ENCODE measurements at places on chromosomes 11 and 22. TPM values are rescaled to one million over a fixed set of nuclear protein-coding genes. Genes with fewer than 3 reads are reported as not detected.

The PITPNB gene
- 67.0 TPM for total RNA-seq

The ZP1 gene
- total RNA-seq: not detected

The FOSL1 gene
- total RNA-seq: 186 TPM

The MS4A10 gene
- not detected for total RNA-seq

The IFITM1 gene
- 66.3 TPM for total RNA-seq

Data from Panc1 (cell line).